CMK (cell line): ENCODE measurements at places on chromosomes 1 and 21.

DNA sequence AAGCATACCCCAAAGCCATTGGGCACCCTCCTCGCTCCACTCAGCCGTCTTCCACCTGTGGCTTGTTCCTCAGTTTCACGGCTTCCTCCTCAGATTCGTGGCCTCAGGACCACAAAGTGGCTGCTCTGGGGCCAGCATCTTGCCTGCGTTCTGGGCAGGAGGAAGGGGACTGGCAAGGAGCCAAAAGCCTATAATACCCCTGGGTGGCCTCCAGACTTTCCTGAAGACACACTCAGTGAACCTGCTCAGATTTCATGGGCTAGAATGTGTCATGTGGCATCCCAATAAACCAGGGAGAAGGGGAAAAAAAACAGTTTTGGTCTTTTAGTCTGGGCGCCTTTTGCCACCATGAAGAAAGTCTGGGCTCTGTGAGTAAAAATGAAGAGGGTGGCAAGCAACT, 62.0 kb downstream of the SDC3 start:
- no peak for DNase-seq

GRCh38 chr1:221992427-221992826, 250.5 kb upstream of the DUSP10 start:
- no peak for DNase-seq

DNA sequence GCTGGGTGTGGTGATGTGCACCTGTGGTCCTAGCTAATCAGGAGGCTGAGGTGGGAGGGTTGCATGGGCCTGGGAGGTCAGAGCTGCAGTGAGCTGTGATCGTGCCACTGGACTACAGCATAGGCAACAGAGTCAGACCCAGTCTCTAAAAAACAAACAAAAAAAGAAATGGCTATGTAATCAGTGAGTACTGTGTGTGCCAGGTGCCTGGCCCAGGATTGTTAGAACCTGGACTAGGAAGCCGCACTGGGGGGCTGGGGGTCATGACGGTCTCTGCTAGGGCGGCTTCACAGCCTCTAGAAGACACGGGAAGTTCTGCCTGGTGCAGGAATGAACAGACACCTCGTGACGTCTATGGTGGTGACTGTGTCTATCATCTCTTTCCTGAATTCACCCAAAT, 8.5 kb downstream of the TMEM9 start:
- DNase-seq = no peak

DNA sequence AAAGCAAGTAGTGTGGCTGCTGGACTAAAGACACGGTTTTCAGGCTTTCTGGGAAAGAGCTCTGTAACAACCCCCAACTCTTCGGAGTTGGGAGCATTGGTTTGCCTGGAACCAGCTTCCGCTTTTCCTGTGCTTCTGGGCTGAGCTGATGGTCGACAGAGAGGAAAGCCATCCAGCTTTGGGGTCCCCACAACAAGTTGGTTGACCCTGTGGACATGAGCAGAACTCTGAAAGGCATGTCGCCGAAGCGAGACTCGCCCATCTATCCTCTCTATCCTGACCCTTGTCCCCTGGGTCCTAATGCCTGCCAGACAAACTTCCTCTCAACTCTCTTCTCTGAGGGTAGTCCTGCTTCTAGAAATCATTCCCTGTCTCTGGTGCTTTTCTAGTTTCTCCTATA, 31.9 kb upstream of the FCGR2A start:
- DNase-seq = no peak

DNA sequence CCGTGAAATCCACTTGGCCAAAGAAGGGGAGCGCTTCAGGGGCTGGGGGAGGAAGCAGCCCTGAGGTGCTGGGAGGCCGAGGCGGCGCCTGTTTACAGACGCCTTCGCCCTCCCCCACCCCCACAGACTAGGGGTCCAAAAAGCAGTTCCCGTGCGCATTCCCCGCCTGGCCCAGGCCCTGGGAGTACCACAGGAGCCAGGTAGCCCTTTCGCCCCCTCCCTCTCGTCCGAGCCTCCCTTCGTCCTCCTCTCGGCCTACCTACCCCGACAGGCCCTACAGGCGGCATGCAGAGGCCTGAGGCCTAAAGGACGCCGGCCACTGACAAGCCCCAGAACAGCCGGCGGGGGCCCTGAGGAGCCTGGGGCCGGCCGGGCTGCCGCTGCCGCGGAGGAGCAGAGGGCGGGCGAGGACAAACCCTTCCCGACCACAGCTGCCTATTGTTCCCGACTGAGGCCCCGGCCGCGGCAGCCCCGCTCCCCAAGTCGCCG, 522 bp downstream of the RC3H1 start:
- DNase-seq = no peak

DNA sequence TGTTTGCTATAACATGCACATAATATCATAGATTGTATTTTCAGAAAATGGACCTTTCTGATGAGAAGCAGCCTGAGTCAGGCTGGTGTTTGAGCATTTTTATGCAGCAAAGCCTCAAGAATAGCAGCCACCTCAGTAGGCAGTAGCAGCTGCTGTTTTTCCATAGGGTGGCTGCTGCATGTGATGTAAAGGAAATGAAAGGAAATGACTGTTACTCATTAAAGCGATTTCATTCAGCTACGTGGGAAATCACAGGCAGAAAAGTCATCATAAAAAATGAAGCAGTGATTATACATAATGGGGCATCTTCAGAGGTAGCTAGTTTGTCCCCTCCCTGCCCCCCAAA, 110.4 kb downstream of the PATJ start:
- no peak for DNase-seq

GRCh38 chr1:53341521-53341895, 13.6 kb upstream of the LRP8 start:
- no peak for DNase-seq

DNA sequence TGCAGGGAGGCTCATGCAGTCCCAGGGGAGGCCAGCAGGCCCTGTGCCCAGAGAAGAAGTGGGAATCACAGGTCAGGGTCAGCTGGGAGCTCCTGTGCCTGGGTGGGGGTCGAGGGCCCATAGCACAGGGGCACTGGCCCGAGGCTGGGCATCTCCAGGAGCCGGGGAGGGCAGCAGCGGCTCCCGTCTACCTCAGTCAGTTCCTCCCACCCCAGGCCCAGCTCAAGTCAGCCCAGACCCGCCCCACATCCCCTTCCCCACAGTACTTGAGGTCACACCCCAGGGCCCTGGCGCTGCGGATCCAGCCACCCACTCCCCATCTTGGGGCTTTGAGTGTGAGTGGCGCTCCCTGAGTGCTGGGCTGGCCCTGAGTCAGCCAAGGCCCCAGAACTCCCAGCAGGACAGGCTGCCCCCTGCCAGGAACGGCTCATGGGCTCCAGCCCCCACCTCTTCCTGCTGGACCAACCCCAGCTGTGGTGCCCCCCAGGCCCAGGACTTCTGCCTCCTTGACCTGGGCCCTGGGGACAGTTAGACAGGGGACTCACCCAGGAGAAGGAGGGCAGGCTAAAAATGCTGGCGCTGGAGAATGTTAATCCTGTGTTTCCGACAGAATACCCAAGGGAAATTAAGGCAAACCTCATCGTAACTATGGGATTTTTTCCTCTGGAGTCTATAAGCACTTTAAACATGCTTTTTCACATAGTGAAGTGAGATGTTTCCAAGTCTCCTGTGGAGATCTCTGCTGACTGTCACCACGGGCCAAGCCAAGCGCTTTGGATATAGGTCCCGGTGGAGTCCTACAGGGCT, 68.8 kb upstream of the COL6A1 start:
- DNase-seq = no peak
